ENCODE measurements at places on chromosomes 5 and 9. TPM values are rescaled to one million over a fixed set of nuclear protein-coding genes. Genes with fewer than 3 reads are reported as not detected.
A peak's percentile ranks its signal among the peaks of the same experiment; 100 is the strongest.

Gene MYOZ3
- polyA plus RNA-seq: 0.50 TPM

Gene ZNF883
- polyA plus RNA-seq: 0.92 TPM

Gene P4HA2
- 9.0 TPM for polyA plus RNA-seq

Gene TAF11L10
- polyA plus RNA-seq: not detected

Gene PCDHGC5
- 0.08 TPM for polyA plus RNA-seq

DNA sequence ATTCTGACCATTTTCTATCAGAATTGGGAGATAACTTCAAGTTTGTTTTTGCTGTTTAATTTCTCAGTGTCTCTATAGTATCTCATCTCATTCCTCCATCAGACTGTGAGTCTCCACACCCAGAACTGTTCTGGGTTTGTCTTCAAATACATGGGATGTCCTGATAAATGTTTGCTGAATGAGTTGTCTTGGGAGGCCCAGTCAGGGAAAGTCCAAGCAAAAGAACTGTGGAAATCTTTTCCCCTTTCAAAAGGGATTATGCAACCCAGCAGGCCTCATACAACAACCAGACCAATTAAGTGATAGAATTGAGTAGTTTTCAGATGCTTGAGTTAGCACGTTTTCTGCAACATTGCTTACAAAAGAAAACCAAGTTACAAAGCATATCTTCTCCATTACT is 324.4 kb downstream of the BRINP1 start:
- H3K4me3 ChIP-seq: no peak overlapping the region
- no peaks in the 10 kb centered on the region for H3K27me3 ChIP-seq
- H3K36me3 ChIP-seq: no peaks in the 10 kb centered on the region

- H3K27me3 ChIP-seq: no peaks in the 10 kb centered on the region
- DNase-seq: no peak
- no peak overlapping the region for H3K4me3 ChIP-seq
- H3K4me1 ChIP-seq: no peaks in the 10 kb centered on the region
- H3K36me3 ChIP-seq: no peaks in the 10 kb centered on the region
- H3K27ac ChIP-seq: no peak overlapping the region
Observed at GRCh38 chr5:100668511-100668910, 133.3 kb downstream of the FAM174A start.

GRCh38 chr9:134692573-134692860 is 50.9 kb downstream of the COL5A1 start:
- no peaks in the 10 kb centered on the region for H3K27me3 ChIP-seq
- H3K27ac ChIP-seq: no peak overlapping the region
- H3K4me3 ChIP-seq: no peak overlapping the region

DNA sequence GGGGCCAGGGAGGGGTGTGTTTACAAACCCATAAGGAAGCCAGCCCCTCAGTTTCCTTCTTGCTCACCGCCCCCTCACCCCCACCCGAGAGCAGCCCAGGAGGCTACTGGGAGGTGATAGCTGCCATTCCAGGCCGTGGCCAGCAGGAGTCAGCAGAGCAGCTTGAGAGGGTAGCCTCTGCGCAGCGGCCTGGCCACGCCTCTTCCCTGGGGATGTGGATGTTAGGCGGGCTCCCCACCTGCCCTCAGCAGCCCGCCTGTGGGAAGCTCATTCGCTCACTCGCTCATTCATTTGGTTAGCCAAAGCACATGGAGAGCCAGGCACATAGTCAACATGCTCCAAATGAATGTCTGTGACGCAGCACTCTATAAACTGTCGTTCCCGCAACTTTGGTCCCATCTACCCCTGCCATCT is 6.1 kb upstream of the DPM2 start:
- no peaks in the 10 kb centered on the region for H3K27me3 ChIP-seq
- peaks cover 81% of the 10 kb centered on the region for H3K36me3 ChIP-seq
- DNase-seq: peak; percentile 87
- H3K4me1 ChIP-seq: peaks cover 55% of the 10 kb centered on the region
- peak overlapping the region; percentile 9 for H3K27ac ChIP-seq
- no peak overlapping the region for H3K4me3 ChIP-seq

- DNase-seq: no peak
- no peak overlapping the region for H3K4me3 ChIP-seq
- no peaks in the 10 kb centered on the region for H3K36me3 ChIP-seq
- no peak overlapping the region for H3K27ac ChIP-seq
Observed at GRCh38 chr5:30968971-30969370, 224.5 kb upstream of the CDH6 start.

DNA sequence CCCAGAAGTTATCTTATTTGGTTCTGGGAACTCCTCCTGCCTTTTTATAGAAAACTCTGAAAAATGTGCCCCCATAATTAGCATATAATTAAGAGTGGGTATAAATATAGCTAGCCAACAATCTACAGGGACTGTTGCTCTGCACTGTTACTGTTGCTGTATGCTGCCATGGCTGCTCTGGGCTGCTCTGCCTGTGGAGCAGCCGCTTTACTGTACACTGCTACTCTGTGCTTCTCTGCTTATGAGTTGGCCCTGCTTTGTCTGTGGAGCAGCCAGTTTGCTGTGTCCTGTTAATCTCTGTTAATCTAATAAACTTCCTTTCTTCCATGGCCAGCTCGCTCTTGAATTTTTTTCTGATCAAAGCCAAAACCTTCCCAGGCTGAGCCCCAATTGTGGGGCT is 2244.0 kb upstream of the ACO1 start:
- H3K27me3 ChIP-seq: no peaks in the 10 kb centered on the region
- peak; percentile 9 for DNase-seq
- H3K4me1 ChIP-seq: no peaks in the 10 kb centered on the region
- H3K36me3 ChIP-seq: no peaks in the 10 kb centered on the region

Data from stomach (tissue), 19 donors.